ENCODE measurements at places on chromosomes 4 and X. TPM values are rescaled to one million over a fixed set of nuclear protein-coding genes. Genes with fewer than 3 reads are reported as not detected.

- no peaks in the 10 kb centered on the region for H3K27me3 ChIP-seq
- DNase-seq, result no peak
- H3K36me3 ChIP-seq, result no peaks in the 10 kb centered on the region
- H3K27ac ChIP-seq, result no peak overlapping the region
- no peak overlapping the region for H3K4me3 ChIP-seq
Observed at GRCh38 chr4:105674011-105674410, 34.5 kb downstream of the INTS12 start.

- no peaks in the 10 kb centered on the region for H3K4me1 ChIP-seq
- no peaks in the 10 kb centered on the region for H3K27me3 ChIP-seq
- DNase-seq, result no peak
- no peaks in the 10 kb centered on the region for H3K36me3 ChIP-seq
- no peak overlapping the region for H3K4me3 ChIP-seq
Observed at GRCh38 chr4:94909645-94910044, 151.9 kb downstream of the BMPR1B start.

DNA sequence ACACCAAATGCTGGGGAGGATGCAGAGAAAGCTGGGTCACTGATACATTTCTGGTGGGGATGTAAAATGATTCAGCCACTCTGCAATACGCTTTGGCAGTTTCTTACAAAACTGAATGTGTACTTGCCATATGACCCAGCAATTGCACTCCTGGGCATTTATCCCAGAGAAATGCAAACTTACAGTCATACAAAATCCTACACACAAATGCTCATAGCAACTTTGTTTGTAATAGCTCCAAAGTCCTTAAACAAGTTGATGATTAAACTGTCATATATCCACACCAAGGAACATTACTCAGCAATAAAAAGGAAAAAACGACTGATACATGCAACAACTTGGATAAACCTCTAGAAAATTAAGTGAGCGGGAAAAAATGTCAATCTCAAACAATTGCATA, 12.3 kb downstream of the MID1 start:
- no peaks in the 10 kb centered on the region for H3K27me3 ChIP-seq
- no peak overlapping the region for H3K4me3 ChIP-seq
- H3K4me1 ChIP-seq, result peaks cover 10% of the 10 kb centered on the region
- H3K36me3 ChIP-seq, result no peaks in the 10 kb centered on the region
- DNase-seq, result no peak
- no peak overlapping the region for H3K27ac ChIP-seq

GRCh38 chrX:106935175-106935574, 15.0 kb downstream of the CLDN2 start:
- H3K27ac ChIP-seq, result no peak overlapping the region
- H3K4me3 ChIP-seq, result no peak overlapping the region
- no peak for DNase-seq
- H3K27me3 ChIP-seq, result no peaks in the 10 kb centered on the region
- no peaks in the 10 kb centered on the region for H3K4me1 ChIP-seq

GRCh38 chr4:6873291-6873690, 36.3 kb upstream of the TBC1D14 start:
- H3K27me3 ChIP-seq, result no peaks in the 10 kb centered on the region
- H3K4me1 ChIP-seq, result no peaks in the 10 kb centered on the region
- H3K27ac ChIP-seq, result no peak overlapping the region

GRCh38 chr4:142567620-142568451, 278.3 kb downstream of the INPP4B start:
- no peaks in the 10 kb centered on the region for H3K4me1 ChIP-seq
- no peak overlapping the region for H3K4me3 ChIP-seq
- no peaks in the 10 kb centered on the region for H3K27me3 ChIP-seq
- no peaks in the 10 kb centered on the region for H3K36me3 ChIP-seq
- no peak overlapping the region for H3K27ac ChIP-seq

DNA sequence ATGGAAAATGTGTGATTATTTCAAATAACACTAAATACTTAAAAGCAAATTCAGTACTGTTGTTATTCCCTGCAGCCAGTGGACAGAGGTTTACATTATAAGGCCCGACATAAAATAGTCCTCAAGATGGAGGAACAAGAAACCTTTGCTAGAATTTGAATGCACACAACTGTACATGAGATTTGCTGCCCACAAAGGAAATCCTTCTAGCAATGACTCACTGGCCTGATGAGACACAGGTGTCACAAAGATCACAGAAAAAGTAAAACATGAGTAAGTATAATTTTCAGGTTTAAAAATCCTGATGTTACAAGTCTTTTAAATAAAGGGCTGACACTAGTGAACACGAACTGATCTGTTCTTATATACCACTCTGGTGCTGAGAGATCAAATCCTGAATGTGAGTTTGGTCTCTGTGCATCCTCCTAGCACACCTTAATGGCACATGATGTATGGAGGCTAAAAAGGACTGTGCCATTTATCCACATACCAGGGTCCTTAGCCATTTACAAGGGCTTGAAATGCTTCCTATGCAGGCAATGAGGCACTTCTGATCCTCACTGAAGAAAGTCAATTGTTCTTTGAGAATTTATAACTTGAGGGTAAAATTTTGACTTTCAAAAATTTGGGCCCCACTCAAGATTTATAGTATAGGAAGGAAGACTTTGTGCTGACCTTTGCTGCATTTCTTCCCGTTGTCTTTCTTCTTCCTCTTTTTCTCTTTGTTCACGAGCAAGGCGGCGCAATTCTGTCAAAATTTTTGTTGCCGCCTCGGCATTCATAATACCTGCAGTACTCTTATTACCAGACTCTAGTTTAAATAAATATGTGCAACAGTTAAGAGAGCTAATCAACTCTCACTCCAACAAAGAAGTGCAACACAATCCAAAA, 23.0 kb downstream of the MAP7D3 start:
- H3K4me1 ChIP-seq, result no peaks in the 10 kb centered on the region
- H3K36me3 ChIP-seq, result peaks cover 62% of the 10 kb centered on the region
- no peaks in the 10 kb centered on the region for H3K27me3 ChIP-seq
- no peak overlapping the region for H3K4me3 ChIP-seq

DNA sequence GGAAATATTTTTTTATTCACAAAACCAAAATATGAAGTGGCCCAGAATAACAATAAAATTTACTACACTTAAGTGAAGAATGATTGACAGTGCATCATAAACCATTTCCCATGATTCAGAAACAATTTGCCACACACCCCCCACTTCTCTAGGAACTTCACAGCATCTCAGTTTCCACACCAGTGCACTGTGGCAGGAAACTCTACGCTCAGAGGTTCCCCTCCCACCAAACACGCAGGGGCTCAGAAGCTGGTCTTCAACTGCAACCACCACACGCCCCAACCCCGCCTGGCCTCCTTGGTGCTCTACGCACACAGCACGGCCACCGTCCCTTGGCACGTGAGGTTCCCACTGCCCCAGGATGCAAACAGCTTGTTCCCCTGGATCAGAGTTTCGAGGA, 63.7 kb downstream of the ZFYVE28 start:
- H3K4me3 ChIP-seq, result no peak overlapping the region
- H3K4me1 ChIP-seq, result no peaks in the 10 kb centered on the region
- H3K27ac ChIP-seq, result no peak overlapping the region
- no peaks in the 10 kb centered on the region for H3K36me3 ChIP-seq
- H3K27me3 ChIP-seq, result no peaks in the 10 kb centered on the region

GRCh38 chrX:19765628-19766027, 121.8 kb downstream of the SH3KBP1 start:
- H3K4me3 ChIP-seq, result no peak overlapping the region
- H3K4me1 ChIP-seq, result no peaks in the 10 kb centered on the region
- H3K27ac ChIP-seq, result no peak overlapping the region
- DNase-seq, result no peak
- H3K27me3 ChIP-seq, result no peaks in the 10 kb centered on the region

GRCh38 chr4:139560406-139561104, 4.5 kb upstream of the SETD7 start:
- H3K27me3 ChIP-seq, result peaks cover 25% of the 10 kb centered on the region
- H3K36me3 ChIP-seq, result no peaks in the 10 kb centered on the region
- H3K4me3 ChIP-seq, result no peak overlapping the region
- no peak overlapping the region for H3K27ac ChIP-seq
- peak; percentile 66 for DNase-seq

DNA sequence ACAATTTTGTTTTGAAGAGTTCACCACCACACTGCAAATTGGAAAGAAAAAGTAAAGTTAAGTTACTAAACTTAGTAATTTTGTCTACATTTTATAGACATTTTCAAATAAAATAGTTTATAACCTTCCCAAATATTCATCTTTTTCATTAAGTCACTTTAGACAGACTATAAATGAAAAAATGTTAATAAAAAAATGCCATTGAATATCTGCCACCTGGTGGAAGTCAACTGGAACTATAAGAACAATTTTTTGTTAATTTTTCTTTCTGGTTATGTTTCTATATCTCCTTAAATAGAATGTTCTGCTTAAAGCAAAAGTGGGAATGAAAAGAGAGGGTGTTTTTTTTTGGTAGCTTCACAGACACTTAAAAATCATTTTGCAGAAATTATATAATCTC, 534.4 kb upstream of the PCDH10 start:
- H3K4me3 ChIP-seq, result no peak overlapping the region
- H3K4me1 ChIP-seq, result no peaks in the 10 kb centered on the region
- H3K36me3 ChIP-seq, result peaks cover 31% of the 10 kb centered on the region
- no peak for DNase-seq
- no peak overlapping the region for H3K27ac ChIP-seq

DNA sequence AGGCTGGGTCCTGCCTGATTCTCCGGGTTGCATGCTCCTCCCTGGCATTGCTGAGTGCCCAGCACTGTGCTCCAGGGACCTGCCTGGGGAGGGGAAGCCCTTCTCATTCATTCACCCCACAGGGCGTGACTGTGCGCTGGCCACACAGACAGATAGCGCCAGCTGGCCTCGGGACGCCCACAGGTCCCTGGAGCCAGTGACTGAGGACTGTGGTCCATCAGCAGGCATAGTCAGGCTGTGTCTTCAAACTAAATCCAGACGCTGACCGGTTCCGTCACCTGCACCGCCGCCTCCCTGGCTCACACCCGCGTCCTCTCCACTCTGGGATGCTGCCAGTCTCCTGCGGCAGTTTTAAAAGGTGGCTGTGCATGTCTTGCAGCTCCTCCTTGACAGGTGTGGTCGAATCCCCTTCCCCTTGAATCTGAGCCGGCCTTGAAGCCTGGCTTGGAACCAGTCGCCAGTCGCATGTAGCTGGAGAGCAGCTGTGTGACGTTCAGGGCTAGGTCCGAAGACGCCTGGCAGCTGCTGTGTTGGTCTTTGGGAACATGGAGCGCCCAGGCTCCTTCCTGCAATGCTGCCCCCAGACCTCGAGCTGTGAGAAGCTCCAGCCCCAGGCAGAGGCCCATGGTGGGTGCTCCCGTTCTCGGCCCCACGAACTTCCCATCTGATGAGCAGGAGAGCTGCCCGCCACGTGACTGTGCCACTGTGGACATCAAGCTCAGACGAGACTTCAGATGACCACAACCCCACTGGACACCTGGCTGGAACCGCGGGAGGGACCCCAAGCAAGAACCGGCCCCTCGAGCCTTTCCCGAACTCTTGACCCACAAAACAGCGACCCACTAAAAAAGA, 94.1 kb downstream of the ADRA2C start:
- H3K27me3 ChIP-seq, result no peaks in the 10 kb centered on the region
- H3K27ac ChIP-seq, result no peak overlapping the region

DNA sequence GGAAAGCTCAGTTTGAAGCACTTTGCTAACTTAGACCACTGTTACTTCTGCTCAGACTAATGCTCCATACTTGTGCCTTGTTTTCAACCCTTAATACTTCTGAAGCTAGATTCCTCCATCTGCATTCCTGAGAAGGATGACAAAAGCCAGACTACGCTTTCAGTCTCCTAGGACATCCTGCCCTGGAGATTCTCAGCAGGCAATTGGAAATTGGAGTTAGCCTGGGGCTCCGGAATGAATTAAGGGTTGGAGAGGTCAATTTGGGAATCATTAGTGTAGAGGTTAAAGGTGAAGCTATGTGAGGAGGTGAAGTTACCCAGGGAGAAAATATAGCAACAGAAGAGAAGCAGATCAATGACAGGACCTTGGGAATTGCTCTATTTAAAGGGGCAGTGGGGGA, 215.9 kb upstream of the MBNL3 start:
- peaks cover 3% of the 10 kb centered on the region for H3K4me1 ChIP-seq
- no peak for DNase-seq
- no peak overlapping the region for H3K4me3 ChIP-seq
- H3K36me3 ChIP-seq, result no peaks in the 10 kb centered on the region
- H3K27ac ChIP-seq, result no peak overlapping the region

- H3K27me3 ChIP-seq, result no peaks in the 10 kb centered on the region
- no peaks in the 10 kb centered on the region for H3K4me1 ChIP-seq
- H3K36me3 ChIP-seq, result no peaks in the 10 kb centered on the region
Observed at GRCh38 chr4:89746377-89746776, 90.6 kb downstream of the SNCA start.

- H3K27me3 ChIP-seq, result no peaks in the 10 kb centered on the region
- H3K36me3 ChIP-seq, result peaks cover 16% of the 10 kb centered on the region
- no peak overlapping the region for H3K27ac ChIP-seq
- H3K4me1 ChIP-seq, result no peaks in the 10 kb centered on the region
- no peak for DNase-seq
- H3K4me3 ChIP-seq, result no peak overlapping the region
Observed at GRCh38 chr4:169493164-169493524, 119.2 kb downstream of the NEK1 start.

DNA sequence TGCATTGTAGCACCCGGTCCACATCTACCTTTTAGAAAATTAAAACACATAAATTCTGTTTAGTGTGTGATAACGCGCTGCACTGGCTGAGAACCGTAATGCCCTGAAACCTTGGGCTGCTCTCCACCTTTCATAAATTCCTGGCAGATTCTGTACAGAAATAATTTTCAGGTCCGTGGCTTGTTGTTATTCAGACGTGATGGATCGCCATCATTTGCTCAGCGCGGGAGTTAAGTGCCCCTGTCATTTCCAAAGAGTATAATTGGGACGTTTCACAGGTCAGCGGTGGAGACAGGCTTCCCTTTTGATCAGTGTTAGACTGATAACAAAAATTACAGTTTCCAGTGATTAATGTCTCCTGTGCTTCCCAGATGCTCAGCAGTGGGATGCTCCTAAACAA, 16.5 kb downstream of the UVSSA start:
- no peak overlapping the region for H3K4me3 ChIP-seq
- no peaks in the 10 kb centered on the region for H3K27me3 ChIP-seq
- H3K36me3 ChIP-seq, result peaks cover 12% of the 10 kb centered on the region
- no peaks in the 10 kb centered on the region for H3K4me1 ChIP-seq
- no peak for DNase-seq

GRCh38 chrX:103254171-103254824, 657 bp downstream of the TCEAL8 start:
- DNase-seq, result peak; percentile 98
- H3K27ac ChIP-seq, result peak overlapping the region; percentile 77

Gene GAB1
- 15.3 TPM for total RNA-seq

Gene CT45A3
- not detected for total RNA-seq

Gene LRAT
- total RNA-seq, result 20.4 TPM

Gene NAA11
- not detected for total RNA-seq

Data from H9 (cell line).